ENCODE measurements at places on chromosomes 12 and 14.

- no peak for DNase-seq
Measured at GRCh38 chr14:51401272-51401671, 161.2 kb downstream of the TMX1 start.

GRCh38 chr12:107845980-107846659, 71.6 kb downstream of the ASCL4 start:
- no peak for DNase-seq

DNA sequence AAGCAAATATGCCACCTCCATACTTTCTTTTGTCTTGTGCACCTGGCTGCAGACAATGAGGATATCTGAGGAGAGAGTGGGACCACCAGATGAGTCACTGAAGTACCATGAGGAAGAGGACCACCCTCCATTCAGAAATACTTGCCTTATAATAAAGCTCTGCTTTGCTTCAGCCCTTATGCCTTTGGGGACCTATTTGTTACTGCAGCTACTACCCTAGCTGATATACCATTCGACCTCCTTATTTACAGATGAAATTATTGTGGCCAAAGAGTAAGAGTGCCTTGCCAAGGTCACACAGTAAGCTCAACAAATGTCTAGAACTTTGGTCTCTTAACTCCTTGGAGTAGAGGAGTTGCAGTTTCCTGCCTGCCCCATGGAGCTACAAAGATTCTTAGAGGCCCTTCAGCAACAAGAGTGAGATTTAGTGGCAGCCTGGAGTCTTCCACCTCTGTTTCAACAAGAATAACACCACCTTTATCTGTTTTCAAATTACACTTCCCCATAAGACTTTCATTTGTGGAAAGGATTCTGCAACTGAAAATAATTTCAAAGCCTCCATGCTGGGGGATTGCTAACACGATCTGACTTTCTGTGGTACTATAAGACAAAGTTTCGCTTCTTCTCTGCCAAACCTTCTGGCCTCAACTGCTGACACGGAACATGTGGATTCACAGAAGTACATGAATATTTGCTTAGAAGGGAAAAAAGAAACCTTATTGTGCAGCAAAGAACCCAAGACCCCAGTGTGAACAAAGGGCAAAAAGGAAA, 3.6 kb downstream of the CMKLR1 start:
- no peak for DNase-seq

DNA sequence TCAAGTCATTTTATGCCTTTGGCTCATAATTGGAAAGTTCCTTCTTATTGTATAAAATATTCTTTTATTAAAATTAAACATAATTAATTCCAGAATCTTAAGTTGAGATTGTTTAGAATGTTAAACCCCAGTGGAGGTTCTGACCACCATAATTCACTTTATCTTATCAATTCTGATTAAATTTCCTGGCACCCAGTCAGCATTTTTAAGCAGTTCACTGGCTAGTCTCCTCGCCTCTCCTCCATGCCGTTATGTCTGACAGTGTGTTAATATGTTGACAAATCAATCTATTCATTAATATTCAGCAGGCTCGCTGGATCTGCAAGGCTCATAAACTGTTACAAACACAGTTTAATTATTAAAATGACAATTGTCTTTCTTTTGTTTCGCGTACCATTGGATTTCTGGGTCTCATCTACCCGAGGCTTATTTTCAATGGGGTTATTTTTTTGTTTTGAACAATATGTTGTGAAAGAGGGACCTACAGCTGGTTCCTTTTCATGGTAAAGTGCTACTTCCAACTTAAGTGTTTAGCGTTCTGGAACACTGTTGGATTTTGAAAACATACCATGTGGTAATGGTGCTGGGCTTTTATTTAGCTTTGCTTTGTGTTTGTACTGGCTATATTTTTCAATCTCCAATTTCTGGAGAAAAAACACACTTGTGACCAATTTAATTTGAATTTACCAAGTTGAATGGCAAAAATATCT, 339.7 kb downstream of the PRKD1 start:
- DNase-seq, result no peak

DNA sequence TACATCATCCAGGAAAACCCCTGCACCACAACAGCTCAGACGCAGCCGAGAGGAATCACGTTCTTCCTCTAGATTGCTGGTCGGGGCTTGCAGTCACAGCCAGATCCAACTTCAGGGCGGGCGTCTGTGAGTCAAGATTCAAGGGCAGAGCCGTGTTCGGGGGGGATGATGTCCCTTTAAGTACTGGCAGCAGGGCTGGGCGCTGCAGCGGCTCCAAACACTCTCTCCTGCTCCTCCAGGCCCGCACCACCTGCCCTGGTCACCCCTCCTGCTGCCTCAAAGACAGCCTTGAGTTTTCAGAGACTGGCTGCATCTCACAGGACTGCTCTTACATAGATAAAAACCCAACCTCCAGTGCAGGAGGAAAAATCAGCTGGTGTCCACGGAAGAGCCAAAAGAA, 68.3 kb downstream of the KDM2B start:
- DNase-seq, result no peak

DNA sequence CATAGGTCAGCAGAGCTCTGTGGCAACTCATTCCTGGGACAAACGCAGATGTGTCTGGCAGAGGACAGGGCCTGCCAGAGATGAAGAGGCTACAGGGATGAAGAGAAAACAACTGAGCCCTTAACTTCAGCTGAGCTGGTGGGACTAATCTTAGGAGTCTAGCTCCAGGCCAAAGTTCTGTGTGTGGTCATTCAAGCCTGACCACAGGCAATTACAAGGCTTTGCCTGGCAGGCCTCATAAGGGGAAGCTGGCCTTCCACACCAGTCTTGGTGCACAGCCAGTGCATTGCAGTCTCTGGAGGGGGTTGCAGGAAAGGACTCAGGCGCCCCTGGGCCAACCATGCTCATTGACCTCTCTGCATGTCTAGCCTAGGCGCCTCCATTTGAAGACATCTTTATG, 127.6 kb upstream of the DAAM1 start:
- DNase-seq, result no peak

GRCh38 chr12:47742253-47742825, 16.3 kb downstream of the RAPGEF3 start:
- peak; percentile 66 for DNase-seq

DNA sequence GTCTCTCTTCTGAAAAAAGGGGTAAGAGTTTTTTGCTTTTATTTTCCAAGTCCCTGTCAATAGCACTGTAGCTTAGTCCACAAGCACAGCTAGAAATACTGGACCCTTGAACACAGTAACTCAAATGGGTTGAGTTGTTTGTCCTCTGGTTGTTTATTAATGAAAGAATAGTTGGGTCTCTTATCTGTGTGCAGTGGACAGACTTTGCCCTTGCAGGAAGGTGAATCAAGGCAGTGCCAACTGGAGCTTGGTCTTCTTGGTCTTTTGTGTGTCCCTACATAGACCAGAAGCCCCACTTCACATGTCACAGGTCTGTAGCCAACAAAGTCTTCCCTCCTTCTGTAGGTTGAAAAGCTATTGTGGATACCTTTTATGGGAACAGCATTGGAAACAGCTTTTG, 322.0 kb downstream of the AACS start:
- no peak for DNase-seq

DNA sequence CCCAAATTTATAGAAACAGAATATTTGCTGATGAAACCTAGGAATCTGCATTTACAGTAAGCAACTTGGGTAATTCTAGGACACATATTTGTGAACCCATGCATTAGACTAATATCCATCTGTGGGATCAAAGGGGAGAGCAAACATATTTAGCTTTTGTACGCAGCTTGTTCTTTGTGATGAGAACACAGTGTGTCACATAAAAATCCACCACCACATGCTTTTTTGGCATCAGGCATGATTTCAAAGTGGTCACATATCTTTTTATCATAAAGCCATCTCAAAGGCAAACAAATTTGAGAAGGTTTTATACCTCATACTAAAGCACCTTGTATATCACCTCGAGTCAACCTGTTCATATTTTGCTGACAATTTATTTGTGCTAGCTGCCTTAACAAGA, 15.7 kb downstream of the DNAL1 start:
- DNase-seq, result no peak

- DNase-seq, result no peak
Measured at GRCh38 chr12:110741341-110742095, 1.2 kb downstream of the PPP1CC start.

DNA sequence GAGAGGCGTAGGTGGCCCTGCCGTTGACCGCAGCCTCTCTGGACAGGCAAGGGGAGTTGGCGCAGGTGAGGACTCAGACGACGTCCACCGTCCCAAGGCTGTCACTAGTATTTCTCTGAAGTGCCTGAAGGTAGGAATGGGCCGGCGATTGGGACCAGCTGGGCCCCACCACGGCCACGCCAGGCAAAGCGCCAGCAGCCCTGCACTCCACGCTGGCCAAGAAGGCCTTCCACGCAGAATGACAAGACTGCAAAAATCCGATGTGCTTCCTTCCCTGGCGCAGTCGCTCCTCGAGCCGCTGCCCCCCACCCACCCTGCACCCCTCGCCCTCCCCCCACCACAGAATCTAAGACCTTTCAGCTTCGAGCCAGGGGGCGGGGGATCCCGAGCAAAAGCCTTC, 17.3 kb upstream of the MLXIP start:
- DNase-seq, result no peak

- no peak for DNase-seq
Measured at GRCh38 chr12:76113800-76114757, 29.6 kb upstream of the NAP1L1 start.

GRCh38 chr12:49643961-49644619, 20.7 kb downstream of the PRPF40B start:
- DNase-seq, result no peak

- DNase-seq, result no peak
Measured at GRCh38 chr14:90755661-90756304, 60.4 kb downstream of the TTC7B start.

DNA sequence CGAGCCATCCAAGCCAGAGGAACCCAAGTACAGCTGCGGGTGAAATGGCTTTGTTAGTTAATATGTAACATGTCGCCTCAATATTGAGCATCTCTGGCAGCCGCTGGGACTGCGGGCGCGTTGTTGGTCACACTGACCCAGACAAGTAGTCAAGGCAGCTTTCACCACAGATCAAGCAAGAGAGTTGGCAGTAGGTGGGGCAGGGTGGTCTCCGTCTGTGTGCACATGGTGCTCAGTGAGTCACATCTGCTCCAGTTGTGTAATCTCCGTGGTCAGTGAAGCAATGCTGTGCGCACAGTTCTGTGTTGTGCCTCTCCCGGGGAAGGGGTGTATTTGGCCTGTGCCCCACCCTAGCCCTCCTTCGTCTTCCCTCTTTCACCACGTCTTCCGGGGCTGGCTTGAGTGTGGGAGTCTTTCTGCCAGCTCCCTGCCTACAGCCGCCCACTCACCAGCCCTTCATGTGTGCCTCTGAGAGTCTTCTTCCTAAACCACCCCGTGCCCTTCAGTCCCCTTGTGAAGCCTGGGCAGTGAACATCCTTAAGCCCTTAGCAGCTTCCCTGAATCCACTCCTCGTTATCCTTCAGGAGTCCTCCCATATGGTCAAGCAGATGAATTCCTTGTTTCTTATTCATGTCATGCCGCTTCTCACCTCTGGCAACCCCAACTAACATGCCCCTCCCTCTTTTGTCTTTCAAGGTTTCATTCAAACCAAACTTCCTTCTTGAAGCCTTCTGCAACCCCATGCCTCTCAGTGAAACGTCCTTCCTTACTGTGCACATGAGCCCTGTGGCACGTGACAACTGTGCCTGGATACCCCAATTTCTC, 242.1 kb downstream of the CACNA1C start:
- no peak for DNase-seq

DNA sequence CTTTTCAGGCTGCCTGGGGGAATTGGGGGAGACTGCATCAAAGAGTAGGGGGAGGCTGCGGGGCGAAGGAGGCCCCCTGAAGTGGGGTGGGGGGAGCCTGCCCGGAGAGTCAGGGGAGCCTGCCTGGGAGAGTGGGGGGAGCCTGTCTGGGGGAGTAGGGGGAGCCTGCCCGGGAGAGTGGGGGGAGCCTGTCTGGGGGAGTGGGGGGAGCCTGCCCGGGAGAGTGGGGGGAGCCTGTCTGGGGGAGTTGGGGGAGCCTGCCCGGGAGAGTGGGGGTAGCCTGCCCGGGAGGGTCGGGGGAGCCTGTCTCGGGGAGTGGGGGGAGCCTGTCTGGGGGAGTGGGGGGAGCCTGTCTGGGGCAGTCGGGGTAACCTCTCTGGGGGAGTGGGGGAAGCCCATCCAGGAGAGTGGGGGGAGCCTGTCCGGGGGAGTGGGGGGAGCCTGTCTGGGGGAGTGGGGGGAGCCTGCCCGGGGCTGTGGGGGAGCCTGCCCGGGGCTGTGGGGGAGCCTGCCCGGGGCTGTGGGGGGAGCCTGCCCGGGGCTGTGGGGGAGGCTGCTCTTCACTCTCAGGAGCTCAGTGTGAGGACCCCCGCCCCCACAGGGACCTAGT, 6.5 kb upstream of the DEGS2 start:
- no peak for DNase-seq

Data from HEK293T (cell line).